ENCODE measurements at places on chromosomes 13 and 19. TPM values are rescaled to one million over a fixed set of nuclear protein-coding genes. Genes with fewer than 3 reads are reported as not detected.

The VRK3 gene
- 17.8 TPM for total RNA-seq

The ADAT3 gene
- total RNA-seq, result 1.4 TPM

The BSG gene
- 89.9 TPM for total RNA-seq

GRCh38 chr13:39379667-39380655 is 223.0 kb downstream of the LHFPL6 start:
- no peak for DNase-seq

DNA sequence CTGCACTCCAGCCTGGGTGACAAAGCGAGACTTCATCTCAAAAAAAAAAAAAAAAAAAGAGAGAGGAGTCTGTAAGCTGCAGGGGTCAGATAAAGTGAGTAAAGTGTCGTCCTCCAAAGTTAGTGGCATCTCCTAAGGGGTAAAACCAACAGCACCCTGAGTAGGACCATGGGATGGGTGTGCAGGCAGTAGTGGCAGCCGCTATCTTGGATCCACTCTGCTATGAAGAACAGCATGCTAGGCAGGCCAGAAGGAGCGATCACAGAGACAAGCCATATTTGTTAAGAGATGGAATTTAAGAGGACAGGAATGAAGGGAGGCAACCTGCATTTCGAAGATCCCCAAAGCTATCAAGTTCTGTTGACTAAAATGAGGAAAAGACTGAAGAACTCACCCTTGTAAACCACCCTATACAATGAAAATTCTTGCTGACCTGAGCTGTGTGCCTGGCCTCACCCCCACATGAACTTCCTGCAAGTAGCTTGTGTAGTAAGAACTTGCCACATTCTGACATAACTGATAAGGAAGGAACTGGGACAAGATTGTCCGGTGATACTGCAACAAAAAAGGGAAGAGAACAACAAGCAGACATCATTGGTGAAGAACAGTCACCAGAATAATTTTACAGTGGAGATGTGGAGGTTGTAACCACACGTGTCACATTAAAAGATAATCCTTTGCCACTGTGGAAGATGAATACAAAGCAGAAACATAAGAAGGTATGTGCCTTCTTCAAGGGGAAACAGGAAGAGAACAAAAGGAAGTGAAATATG is 16.2 kb downstream of the DPY19L3 start:
- no peak for DNase-seq

GRCh38 chr19:3923096-3923758 is 9.6 kb upstream of the NMRK2 start:
- DNase-seq, result no peak

- DNase-seq, result no peak
Measured at GRCh38 chr19:33286899-33287298, 15.4 kb downstream of the CEBPA start.
